ENCODE measurements at places on chromosomes 1 and 21.

- no peak for DNase-seq
These were observed 371.8 kb downstream of the NPHP4 start for GRCh38 chr1:5620418-5620817.

- DNase-seq = no peak
These were observed 14.3 kb upstream of the KPRP start for GRCh38 chr1:152743371-152744145.

- DNase-seq = no peak
These were observed 43.8 kb downstream of the STPG1 start for GRCh38 chr1:24369801-24370200.

DNA sequence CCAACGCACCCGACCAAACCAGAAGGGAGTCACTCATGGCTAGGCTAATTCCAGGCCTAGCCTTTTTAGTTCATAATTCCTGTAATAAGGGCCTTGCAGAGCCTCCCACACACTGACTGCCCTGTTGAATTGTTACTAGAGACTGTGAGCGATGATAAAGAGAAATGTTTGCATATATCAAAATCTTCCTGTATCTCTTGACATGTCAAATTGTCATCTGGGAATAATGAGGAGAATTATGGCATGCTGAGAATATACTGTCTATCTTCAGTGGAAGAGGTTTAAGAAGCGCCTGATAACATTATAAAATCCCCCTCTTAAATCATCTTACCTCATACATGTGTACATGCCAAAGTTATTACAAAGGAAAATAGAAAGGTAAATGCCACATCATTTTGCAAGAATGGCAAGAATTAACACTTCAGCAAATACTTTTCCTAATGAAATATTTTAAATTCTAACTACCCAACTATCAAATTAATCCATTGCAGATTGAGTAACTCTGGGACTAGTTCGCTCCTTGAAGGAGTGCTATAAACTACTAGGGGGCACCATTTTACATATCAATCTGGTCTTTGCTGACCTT is 144.1 kb downstream of the CENPF start:
- no peak for DNase-seq

DNA sequence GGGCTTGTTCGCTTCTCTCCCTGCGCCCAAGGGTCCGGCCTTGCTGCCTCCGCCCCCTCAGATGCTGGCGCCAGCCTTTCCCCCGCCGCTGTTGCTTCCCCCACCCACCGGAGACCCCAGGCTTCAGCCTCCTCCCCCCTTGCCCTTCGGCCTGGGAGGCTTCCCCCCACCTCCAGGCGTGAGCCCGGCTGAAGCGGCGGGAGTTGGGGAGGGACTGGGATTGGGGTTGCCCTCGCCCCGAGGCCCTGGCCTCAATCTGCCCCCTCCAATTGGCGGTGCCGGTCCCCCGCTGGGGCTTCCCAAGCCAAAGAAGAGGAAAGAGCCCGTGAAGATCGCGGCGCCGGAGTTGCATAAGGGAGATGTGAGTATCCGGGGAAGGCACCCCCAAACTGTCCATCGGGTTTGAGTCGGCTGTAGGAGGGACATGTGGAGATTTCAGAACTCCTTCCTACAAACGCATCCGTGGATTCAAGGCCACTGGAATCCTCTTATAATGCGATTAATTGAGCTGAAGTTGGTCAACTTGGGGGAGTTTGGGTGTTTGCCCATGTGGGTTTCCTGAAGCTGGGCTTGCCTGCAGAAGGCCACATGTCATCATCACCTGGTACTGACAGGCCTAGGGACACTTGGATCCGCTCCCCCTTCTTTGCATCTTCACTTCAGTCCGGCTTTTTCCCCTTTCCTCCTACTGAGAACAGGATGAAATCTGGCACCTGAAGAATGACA is 707 bp downstream of the PRCC start:
- DNase-seq = no peak

- DNase-seq = no peak
These were observed 233.8 kb upstream of the USP25 start for GRCh38 chr21:15495965-15496364.

DNA sequence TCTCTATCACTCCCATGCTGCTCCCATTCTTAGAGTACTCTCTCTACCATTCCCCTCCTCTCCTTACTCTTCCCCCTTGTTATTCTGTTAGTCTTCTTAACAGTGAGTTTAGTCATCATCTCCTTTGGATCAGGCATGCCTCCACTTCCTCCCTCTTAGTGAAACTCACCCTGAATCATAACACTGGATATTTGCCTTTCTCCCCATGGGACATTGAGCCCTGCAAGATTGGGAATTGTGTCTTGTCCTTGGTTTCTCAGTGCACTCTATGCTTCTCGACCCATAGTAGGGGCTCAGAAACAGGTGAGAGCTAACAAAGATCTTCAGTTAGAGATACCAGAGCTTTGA is 68.3 kb upstream of the GCLM start:
- DNase-seq = no peak

GRCh38 chr21:31514598-31514997 is 144.9 kb upstream of the SOD1 start:
- no peak for DNase-seq

GRCh38 chr1:185735701-185736064 is 1.5 kb downstream of the HMCN1 start:
- DNase-seq = no peak

GRCh38 chr1:157104598-157105293 is 5.1 kb upstream of the ETV3L start:
- DNase-seq = no peak

DNA sequence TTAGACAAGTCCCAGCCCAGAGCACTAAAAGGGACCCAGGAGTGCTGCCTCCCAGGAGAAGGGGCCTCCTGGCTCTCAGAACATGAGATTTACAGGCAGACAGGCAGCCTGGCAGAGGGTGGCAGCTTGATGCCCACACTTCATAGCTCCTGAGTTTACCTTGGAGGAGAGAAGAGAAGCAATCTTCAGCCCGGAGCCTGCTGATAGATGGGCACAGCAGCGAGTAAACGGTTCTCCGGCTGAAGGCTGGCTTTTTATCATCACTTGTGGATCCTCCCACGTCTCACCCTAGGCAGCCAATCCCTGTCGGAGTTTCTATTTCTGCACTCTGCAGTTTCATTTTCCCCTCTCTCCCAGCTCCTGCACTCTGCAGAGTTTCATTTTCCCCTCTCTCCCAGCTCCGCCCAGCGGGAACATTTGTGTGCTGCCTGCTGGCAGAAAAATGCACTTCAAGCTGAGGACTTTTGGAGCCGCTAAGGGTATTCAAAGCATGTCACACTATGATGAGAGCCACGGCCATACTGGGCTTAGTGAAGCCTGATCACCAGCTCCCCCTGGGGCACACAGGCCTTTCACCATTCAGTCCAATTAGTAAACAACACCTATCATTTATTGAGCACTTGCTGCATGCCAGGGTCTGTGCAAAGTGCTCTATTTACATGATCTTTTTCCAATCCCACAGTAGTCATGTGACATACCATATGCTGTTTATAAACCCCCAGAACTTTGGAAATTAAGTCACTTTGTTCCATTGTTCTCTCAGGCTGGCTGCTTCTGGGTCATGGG is at the start of gene IFI6:
Gene IFI6 (minus strand): TSS at position 229 of the 786 bp plus-strand sequence. CDS start 2,878 bp downstream, outside the sequence.
- DNase-seq = peak; percentile 87

DNA sequence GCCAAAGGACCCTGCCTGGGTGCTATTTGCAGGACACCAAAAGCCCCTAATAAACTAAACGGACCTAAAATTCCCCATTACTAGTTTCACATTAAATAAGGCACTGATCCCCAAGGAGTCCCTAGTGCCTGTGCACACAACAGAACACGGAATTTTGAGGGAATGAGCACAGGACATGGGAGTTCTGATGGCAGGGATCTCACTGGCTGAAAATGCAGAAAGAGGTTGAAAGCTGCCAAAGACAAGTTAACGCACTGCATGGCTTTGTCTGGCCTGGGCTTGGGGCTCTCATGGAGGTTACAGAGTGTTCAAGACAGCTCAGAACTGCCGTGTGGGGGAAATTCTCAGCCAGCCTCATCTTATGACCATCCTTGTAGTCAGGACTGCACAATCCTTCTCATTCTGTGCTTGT is 15.6 kb upstream of the ATP1B1 start:
- no peak for DNase-seq

DNA sequence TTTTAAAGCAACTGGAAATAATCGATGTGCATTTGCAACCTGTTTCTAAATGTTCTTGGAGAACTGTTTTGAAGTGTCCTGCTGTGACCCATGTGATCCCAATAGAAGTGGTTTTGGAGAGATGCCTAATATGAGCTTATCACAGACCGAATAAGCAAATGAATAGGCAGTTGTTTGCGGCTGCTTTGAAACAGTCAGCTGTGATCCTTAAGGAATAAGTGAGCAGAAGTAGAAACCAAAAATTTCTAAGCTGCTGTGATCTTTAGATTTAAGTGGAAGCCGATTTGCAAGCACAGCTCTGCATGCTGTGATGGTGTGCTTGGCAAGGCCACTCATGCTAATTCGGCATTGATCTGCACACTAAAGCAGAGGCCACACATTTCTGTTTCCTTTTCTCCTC is 329.5 kb upstream of the DUSP10 start:
- no peak for DNase-seq

DNA sequence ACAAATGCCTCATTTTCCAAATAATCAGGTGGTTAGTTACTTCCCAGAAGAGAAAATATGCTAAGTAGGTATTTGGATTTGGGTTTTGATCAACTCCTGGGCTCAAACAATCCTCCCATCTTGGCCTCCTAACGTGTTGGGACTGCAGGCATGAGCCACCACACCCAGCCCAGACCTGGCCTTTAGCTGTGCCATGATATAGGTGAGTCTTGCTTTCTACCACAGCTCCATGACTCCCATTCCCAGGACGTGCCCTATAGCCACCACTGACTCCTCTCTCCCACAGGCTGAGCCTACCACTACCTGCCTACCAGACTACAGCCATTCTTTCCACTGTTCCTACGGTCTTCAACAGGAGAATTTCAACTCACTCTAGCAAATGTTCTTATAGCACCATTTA is 1.8 kb upstream of the SLC1A7 start:
- DNase-seq = no peak

GRCh38 chr1:154726896-154727753 is 119.1 kb upstream of the ADAR start:
- no peak for DNase-seq

DNA sequence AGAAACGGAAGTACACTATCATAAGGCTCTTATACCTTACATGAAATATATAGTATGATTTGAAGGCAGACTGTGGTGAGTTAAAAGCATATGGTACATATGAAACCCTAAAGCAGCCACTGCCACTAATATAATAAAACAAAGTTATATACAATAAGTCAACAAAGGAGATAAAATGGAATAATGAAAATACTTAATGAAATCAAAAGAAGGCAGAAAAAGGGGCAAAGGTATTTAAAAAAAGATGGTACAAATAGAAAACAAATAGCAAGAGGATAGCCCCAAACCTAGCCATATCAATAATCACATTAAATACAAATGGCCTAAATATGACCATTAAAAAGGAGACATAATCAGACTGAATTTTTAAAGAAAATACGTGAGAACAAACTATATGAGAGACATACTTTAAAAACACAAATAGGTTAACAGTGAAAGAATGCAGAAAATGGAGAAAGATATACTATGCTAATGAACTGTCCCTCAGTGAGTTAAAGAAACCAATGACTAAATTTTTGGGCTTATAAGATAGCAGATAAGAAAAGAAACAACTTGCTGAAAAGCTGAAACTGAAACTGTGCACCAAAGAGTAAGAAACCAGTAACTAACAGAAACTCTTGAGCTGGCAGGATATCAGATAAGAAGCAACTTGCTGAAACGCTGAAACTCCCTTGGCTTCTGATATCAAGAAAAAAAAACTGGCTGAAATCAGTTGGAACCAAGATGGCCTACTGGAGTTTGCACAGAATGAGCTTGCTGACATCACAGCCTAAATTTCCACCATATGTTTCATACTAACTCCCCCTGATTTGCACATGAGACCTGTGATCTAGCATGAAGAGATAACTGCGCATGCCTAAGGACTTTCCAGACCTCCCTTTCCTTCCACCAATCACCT is 44.3 kb upstream of the IL10 start:
- no peak for DNase-seq

GRCh38 chr1:159612211-159612885 is 24.7 kb downstream of the APCS start:
- DNase-seq = no peak

Data from NCI-H1436 treated with DMSO at 0.1 percent for 48 hours (cell line).